ENCODE measurements at places on chromosomes 2 and 18.

DNA sequence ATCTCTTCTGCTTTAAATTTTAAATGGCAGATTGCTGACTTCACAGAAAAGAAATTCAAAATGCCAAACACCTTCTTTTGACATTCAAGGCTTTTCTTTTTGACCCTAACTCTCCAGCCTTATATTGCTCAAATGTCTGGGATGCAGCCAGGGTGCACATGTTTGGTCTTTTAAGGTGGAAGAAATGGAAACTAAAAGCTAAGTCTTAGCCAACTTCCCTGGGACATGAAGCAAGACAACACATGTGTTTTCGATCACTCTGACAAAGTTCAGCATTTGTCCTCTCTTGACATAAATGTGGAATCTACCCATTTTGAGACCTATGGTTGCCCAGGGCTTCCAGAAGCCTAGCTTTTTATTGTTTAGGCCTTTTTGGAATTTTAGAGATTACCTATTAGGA is 161.6 kb downstream of the RDH14 start:
- DNase-seq, result no peak

DNA sequence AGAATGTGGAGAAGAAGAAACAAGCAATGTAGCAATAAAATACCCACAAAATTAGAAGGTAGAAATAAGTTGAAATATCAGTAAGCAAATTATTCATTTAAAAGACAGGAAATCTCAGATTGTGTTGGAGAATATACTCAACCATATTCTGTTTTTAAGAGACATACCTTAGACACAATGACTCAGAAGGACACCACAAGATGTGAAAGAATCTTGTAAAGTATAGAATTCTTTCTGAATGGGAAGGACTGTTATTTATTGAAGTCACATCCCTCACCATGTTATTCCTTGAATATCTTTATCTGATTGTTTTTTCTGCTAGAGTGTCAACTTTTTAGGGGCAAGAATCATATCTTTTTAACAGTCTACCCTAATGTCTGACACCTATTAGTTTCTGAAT is 50.4 kb downstream of the CTAGE1 start:
- DNase-seq, result no peak

DNA sequence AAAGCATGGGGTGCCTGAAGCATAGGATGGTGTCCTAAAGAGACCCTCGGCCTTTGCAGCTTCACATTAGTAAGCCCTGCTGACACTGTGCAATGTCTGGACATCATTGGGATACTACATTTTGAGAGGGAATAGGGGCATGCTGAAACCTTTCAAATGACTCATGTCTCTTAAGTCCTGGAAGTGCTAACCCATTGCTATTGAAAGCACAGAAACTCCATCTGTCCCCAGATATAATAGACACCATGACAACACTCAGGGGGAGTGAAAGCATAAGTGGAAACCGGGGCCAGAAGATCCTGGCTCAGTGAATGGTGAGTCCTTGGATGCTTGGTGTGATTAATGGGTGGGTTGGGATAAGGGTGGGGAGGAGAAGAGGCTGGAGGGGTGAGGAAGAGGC is 595.5 kb upstream of the ID2 start:
- DNase-seq, result no peak

- no peak for DNase-seq
These were observed 22.5 kb upstream of the NDUFV2 start for GRCh38 chr18:9079818-9080528.

- DNase-seq, result no peak
These were observed 66.6 kb upstream of the EPC2 start for GRCh38 chr2:148577845-148578492.

- DNase-seq, result no peak
These were observed 83.2 kb upstream of the CYP1B1 start for GRCh38 chr2:38159191-38159590.

DNA sequence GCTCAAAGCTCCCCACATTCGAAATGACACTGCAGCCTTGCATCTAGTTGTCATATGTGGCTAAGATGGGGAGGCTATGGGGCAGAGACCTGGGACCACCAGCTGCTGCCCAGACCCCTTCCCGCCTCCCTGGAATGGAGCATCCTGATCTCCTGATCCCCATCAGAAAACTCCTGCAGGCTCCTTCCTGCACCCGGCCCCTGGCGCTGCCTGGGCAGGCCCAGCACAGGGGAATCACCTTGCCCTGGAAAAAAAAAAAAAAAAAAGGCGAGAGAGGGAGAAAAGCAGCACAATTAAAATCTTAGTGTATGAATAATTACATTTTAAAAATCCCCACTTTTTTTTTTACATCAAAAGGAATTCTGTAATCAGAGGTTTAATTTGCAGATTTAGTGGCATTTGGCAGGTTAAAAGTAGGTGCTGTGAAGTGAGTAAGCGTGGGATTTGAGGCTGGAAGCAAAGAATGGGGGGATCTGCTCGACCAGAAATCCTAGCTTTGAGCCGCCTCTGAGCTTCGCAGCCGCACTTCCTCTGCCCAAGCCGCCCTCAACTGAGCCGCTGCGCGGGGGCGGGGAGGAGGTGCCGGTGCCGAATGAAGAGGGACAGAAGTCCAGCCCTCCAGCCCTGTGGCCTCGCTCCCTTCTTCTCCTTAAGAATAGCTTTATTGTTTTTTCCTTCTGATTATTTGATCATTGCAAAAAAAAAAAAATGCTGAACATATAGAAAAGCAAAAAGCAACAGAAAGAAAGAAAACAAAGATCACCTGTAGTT is 30.0 kb downstream of the THNSL2 start:
- no peak for DNase-seq

- no peak for DNase-seq
These were observed 994.1 kb upstream of the ACVR2A start for GRCh38 chr2:146850746-146851145.

DNA sequence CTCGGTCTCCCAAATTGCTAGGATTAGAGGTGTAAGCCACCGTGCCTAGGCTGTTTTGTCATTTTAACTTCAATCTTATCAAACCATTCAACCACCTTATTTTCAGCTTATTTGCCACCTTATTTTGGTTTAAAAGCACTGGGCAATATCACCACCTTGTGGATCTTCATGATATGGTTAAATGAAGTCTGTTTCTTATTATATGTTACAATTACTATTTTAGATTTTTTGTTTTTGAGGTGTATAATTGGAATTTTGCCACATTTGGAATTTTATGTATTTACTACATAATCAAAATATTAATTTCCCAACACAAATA is 43.8 kb upstream of the SCN9A start:
- DNase-seq, result no peak

DNA sequence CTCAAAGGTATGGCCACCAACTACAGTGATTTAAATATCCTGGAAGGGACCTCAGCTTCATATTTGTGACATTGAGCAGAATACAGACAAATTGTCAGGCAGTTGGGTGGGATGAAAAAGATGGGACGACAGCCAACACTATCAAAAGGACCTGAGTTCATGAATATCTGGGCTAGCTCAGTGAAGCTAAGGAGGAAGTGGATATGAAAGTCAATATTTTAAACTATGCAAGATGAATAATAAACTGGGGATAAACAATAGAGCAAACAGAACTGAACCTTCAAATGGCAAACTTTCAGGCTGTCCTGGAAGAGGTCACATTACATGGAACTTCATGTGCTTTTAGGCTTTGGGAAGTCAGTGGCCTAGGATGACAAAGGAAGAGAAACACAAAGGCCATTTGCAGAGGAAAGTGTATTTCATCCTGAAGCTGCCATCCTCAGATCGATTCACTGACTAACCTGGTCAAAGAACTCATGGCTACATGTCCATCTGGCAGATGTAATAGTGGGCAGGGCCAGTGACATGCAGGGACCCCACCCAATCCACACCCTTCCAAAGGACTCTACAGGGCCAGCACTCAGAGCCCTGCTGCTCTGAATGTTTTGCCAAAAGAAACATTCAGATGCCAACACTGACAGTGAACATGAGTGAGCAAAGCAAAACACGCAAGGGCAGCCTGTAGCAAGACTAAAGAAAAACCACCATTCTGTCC is 175.7 kb downstream of the ETAA1 start:
- no peak for DNase-seq

DNA sequence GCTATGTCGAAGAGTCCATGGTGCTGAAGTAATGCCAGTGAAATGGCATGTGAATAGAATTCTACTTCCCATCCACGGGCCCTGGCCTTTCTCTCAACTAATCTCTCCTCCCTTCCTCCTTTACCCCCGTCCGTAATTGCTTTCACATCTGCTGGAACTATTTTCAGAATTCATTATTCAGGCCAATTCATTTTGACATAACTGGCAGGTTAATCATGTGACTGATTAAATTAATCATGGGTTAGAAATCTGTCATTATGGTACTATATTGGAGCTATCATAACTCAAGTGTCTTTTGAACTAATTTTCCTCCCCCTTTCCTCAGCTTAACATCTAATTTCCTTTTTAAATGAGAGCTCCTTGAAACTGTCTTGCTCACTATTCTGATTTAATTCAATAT is 66.9 kb downstream of the ZDBF2 start:
- DNase-seq, result no peak

DNA sequence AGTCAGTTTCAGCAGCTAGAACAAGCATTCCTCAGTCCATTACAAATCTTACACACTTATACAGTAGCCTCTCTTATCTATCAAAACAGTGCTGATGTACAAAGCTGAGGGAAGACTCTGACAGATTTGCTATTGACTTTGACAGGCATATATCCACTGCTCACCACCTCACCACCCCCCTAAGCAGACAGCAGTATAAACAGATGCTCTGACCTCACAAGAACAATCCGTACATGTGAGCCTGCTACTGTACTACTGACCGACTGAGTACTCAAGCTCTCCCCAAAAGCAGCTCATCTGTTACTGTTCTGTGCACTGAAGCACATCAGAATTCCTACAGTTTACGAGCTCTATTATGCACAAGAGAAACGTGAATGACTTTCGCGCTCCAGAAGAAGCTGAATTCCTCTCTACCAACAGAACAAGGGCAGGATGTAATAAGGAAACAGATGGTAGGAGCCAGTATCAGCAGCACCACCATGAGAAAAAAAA is 95.6 kb upstream of the PDE1A start:
- no peak for DNase-seq

DNA sequence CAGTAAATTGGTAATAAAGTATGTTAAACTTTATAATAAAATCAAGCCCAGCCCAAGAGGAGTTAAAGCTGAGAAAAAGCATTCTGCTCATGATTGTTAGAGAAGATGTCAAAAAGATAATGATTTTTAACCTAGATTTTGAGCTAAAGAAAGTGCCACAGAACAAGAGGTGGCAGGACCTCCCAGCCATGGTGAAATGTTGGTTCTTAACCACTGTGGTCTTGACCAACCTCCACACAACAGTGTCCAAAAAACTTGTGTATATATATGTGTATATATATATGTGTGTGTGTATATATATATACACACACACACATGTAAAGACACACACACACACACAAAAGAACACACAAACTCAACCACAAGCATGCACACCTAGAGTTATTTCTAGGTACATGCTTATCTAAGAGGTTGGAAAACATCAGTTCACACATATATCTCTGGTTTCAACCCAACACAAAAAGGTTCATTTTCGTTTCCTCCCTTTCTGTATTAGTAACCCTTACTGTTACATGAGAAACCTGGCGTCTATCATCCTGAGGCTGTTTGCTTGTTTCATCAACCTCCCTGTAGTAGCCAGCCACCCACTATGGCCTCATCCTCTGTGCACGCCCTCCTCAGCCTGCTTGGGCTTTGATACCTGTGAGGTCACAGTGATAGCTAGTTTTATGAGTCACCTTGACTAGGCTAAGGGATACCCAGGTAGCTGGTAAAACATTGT is 631.8 kb upstream of the ID2 start:
- no peak for DNase-seq

DNA sequence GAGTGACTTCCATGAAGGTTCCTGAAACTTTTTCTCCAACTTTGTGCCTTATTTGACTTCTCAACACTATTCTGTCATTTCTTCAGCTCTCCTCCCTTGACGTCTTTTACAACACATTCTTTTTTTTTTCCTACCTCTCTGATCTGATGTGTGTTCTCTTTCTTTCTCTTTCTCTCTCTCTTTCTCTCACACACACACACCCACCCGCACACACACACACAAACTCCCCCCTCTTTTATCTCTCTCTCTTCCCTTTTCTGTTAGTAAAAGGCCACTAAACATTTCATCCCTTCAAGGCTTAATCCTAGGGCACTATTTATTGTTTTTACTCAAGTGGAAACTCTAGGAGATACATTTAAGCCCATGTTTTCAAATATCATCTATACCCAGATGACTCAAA is 107.8 kb upstream of the CNTNAP5 start:
- no peak for DNase-seq

DNA sequence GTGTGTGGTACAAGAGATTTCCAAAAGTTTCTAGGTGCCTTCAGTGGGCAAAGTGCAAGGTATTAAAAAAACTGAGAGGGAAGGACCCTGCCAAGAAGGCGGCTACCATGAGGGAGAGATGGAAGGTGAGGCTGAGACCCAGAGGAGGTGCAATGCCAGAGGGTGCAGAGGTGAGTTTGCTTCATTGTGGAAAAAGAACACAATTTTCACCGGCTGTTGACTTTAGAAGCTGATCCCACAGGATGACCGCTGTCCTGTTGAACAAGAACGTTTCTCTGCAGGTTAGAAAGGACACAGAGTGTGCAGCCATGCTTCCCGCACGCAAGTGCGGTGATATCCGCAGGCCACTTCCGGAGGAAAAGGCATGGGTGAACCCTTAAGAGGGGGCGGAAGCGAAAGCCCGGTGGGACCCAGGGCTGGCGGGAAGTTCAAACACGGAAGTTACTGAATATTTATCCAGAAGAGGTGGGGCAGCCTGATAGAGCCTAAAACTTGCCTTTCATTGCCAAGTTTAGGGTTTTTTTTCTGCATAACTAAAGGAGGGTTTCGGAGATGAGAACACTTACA is 16.6 kb downstream of the SP110 start:
- no peak for DNase-seq

DNA sequence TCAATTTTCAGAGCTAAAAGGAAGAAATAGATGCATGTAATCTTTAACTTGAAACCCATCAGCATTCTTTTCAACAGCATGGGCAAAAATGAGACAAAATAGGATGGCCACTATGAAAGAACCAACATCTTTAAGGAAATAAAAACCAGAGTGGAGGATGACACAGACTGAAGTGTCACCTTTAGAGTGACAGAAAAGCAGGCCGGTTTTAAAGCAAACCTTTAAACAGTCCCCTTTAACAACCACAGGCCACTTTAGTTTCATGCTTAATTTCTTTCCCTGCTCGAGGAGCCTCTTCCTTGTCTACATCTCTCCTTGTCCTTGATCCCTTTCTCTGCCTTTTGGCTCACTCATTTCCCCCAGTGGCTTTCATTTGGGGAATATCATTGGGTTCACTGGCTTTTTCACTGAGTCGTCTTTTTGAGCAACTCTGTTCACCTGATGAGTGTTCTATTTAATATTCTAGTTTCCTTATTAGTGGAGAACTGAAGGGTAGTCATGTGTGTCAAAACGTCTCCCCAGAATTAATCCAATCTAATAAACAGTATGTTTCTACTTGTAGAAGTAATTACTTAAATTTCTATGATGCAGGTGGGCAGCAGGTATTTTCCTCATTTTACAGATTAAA is 72.5 kb downstream of the DOCK10 start:
- DNase-seq, result no peak

DNA sequence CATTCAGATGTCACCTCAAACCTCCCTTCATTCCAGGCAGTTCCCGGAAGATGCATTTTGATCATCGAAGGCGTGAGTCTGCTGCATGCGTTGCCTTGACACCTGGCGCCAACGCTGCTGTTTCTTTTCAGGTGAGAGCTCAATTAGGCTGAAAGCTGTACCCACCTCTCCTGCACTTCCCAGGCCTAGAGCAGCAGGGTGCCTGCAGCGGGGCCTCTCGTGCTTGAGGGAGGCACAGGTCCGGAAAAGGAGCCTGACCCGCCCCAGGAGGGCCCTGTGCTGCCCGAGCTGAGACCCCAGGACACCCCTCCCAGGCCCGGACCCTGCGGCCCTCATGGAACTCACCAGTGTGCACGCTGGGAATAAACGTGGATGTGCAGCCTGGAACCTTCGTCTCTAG is 31.4 kb upstream of the KCNG2 start:
- DNase-seq, result no peak

Measured in activated CD8-positive, alpha-beta memory T cell treated with anti-CD3 and anti-CD28 coated beads for 1 hour (primary cell).